CD4-positive, alpha-beta memory T cell (primary cell): ENCODE measurements at places on chromosomes 2 and 18. TPM values are rescaled to one million over a fixed set of nuclear protein-coding genes. Genes with fewer than 3 reads are reported as not detected.

LOXHD1 gene
- total RNA-seq: not detected

POTEC gene
- not detected for total RNA-seq

LIMS3 gene
- total RNA-seq: 3.7 TPM

IGFBP2 gene
- not detected for total RNA-seq

SERPINB12 gene
- total RNA-seq: not detected

PHLPP1 gene
- total RNA-seq: 7.8 TPM

DNA sequence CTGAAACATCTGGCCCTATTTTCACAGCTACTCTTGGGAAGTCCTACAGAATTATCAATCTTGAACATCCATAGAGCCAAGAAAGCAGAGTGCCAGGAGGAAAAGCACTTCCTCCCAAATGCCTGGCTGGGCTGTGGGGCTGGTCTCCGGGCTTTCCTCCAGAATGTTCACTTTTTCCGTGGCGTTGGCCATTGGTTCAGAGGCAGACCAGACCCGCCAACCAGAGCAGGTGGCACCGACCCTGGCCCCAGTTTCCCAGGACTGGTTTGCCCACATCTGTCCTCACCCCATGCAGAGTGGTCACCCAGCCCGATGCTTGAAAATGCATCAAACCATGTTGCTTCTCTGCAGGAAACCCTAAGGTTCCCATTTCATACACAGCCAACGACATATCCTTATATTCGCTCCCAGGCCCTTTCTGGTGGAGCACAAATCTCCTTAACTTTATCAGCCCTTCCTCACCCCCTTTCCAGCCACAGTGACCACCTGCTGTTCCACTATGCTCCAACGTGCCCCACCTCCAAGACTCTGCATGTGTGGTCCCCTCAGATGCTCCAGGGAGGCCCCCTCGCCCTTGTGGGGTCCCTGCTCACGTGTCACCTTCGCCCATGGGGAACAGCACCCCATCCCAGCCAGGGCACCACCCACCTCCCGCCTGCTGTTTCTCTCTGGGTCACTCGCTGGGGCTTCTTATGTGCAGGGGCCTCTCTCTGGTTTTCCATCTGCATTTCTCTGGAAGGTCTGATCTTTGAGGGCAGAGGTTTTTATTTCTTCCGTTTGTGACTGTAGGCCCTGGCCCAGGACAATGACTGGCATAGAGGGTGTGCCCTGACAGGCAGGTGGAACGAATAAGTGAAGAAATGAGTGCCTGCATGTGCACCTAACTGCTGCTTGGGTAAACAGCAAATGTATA lies 92.9 kb downstream of the PXDN start:
- H3K27me3 ChIP-seq: no peaks in the 10 kb centered on the region
- no peaks in the 10 kb centered on the region for H3K4me1 ChIP-seq
- no peak overlapping the region for H3K27ac ChIP-seq
- DNase-seq: no peak
- no peaks in the 10 kb centered on the region for H3K36me3 ChIP-seq

- DNase-seq: no peak
- no peaks in the 10 kb centered on the region for H3K4me1 ChIP-seq
- H3K27me3 ChIP-seq: peaks cover 6% of the 10 kb centered on the region
These were observed 307.9 kb downstream of the CLIP4 start for GRCh38 chr2:29423061-29423666.

DNA sequence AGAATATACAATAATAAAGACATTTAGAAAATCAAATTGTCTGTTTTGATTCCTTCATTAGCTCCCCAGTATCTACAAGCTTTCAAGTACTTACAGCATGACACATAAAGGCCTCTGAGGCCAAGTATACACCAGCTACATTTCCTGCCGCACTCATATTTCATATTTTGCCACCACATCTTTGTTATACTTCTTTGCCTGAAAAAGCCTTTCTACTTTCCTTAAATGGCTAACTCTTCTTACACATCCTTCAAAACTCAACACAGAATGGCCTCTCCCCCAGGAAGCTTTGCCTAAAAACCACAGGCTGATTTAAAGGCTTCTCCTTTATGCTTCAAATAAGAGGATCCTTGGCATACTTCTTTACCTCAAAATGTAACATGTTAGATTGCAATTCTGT lies 4.5 kb downstream of the STK17B start:
- DNase-seq: peak; percentile 67
- H3K4me1 ChIP-seq: peaks cover 45% of the 10 kb centered on the region
- peak overlapping the region; percentile 86 for H3K4me3 ChIP-seq
- H3K27me3 ChIP-seq: no peaks in the 10 kb centered on the region
- peaks cover 17% of the 10 kb centered on the region for H3K36me3 ChIP-seq

DNA sequence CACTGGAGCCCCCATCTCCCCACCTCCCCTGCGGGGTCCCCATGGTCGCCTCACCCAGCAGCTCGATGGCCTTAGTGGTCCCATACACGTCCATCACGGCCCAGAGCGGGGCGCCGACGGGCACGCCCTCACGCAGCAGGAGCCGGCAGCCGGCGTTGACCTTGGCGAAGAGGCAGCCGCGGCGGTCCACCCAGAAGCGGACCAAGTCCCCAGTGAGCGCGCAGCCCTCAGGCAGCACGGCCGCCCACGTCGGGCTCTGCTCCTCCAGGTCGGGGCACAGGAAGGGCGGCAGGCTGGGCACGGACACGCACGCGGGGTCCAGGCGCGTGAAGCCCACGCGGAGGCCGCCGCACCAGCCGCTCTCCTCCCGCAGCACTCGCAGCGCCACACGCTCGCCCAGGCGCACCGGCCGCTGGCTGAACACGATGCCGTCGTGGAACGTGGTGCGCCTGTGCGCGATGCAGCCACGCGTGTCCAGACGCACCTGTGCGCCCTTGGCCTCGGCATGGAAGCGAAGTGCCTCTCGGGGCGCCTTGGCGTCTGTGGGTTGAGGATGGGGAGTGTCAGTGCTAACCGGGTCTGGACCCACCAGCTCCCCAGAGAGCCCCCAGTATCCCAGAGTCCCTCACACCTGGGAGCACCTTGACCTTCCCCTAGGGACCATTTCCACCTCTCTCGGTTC lies 4.6 kb downstream of the NEURL3 start:
- no peak for DNase-seq
- H3K27me3 ChIP-seq: no peaks in the 10 kb centered on the region
- H3K36me3 ChIP-seq: no peaks in the 10 kb centered on the region
- H3K4me1 ChIP-seq: peaks cover 15% of the 10 kb centered on the region

DNA sequence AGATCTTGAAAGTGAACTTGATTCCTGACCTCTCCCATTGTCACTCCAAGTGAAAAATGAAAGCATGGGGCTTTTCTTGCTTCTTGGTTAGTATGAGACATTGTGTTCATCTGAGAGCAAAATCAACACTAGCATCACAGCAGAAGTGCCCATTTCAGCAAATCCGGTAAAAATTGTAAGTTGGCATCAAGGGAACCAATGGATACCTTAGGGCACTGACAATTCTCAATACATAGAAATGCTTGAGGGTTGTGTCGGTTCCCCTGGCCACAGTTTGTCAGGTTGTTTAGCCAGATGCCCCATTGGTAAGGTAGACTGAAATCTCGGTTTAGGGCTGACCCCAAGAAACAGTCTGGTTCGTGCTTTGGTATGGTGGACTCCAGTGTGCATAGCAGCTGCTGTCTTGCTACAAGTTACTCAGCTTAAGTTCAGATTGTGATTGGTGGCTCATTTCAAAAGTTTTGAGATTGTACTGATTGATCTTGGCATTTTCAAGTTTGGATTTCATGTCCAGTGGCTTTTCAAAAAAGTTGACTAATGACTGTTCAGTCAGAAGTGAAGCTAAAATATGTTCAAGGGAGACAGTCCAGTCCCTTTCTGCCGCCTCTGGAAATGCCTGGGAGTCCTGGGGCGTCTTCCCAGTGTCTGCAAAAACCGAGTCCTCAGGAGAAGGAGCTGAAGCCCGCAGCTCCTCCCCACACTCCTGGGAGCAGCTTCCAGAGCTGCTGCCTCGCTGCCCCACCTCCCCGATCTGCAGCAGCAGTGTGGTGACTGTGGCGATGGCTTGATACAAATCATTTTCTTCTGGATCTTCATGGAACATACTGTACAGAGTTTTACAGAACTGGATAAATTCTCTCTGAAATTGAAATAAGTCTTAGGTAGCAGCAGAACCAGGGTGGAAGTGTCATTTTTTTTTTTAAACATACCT lies 5.6 kb downstream of the RPL31 start:
- peaks cover 51% of the 10 kb centered on the region for H3K36me3 ChIP-seq
- DNase-seq: no peak
- H3K4me3 ChIP-seq: no peak overlapping the region
- no peaks in the 10 kb centered on the region for H3K27me3 ChIP-seq

GRCh38 chr18:79988071-79988450 lies 302 bp downstream of the TXNL4A start:
- H3K36me3 ChIP-seq: peaks cover 7% of the 10 kb centered on the region
- H3K27me3 ChIP-seq: no peaks in the 10 kb centered on the region
- H3K4me3 ChIP-seq: peak overlapping the region; percentile 89
- peaks cover 43% of the 10 kb centered on the region for H3K4me1 ChIP-seq
- H3K27ac ChIP-seq: peak overlapping the region; percentile 95
- DNase-seq: no peak

DNA sequence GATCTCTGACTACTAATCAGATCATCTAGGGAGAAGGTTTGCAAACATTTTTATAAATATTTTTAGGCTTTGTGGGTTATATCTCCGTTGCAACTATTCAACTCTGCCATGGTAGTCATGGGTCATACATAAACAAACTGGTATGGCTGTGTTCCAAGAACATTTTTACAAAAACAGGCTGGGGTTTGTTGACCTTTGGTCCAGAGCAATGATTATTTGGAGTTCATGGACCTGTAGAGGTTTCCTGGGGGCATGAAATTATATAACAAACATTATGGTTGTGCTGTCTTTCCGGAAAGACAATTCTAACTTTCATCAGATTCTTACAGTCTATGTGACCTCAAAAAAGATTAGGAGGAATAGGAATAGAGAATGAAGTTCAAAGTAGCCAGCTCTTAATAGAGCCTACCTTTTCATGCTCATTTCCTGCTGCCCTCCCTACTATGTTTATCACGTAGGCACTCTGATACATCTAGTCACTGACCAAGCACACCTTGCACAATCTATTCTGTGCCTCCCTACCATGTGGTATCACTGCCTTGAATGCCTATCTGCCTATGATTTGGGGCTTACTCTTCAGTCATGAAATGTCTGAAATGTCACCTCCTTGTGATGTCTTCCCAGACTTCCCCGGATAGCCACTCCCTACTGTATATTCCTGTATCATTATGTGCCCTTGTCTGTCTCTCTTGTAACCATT lies 102.4 kb upstream of the SCN1A start:
- no peak overlapping the region for H3K27ac ChIP-seq
- no peaks in the 10 kb centered on the region for H3K36me3 ChIP-seq
- no peaks in the 10 kb centered on the region for H3K4me1 ChIP-seq
- no peak for DNase-seq

DNA sequence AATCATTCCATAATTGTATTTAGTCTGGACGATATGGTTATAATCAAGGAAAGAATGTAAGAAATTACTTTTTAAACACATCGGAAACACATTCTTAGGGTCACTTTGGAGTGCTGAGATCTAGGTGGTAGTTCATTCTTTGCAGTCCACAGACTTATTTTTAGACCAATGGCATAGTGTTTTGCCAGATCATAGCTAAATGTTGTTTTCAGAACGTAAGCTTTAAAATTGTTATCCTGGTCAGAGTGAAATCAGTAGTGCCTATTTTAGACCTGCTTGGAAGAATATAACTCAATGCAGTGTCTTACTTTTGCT lies 4.3 kb downstream of the MYL12A start:
- H3K36me3 ChIP-seq: peaks cover 55% of the 10 kb centered on the region
- peaks cover 75% of the 10 kb centered on the region for H3K4me1 ChIP-seq
- no peaks in the 10 kb centered on the region for H3K27me3 ChIP-seq

- no peaks in the 10 kb centered on the region for H3K4me1 ChIP-seq
- DNase-seq: no peak
- H3K4me3 ChIP-seq: no peak overlapping the region
These were observed 26.8 kb upstream of the LDLRAD4 start for GRCh38 chr18:13191779-13192178.

DNA sequence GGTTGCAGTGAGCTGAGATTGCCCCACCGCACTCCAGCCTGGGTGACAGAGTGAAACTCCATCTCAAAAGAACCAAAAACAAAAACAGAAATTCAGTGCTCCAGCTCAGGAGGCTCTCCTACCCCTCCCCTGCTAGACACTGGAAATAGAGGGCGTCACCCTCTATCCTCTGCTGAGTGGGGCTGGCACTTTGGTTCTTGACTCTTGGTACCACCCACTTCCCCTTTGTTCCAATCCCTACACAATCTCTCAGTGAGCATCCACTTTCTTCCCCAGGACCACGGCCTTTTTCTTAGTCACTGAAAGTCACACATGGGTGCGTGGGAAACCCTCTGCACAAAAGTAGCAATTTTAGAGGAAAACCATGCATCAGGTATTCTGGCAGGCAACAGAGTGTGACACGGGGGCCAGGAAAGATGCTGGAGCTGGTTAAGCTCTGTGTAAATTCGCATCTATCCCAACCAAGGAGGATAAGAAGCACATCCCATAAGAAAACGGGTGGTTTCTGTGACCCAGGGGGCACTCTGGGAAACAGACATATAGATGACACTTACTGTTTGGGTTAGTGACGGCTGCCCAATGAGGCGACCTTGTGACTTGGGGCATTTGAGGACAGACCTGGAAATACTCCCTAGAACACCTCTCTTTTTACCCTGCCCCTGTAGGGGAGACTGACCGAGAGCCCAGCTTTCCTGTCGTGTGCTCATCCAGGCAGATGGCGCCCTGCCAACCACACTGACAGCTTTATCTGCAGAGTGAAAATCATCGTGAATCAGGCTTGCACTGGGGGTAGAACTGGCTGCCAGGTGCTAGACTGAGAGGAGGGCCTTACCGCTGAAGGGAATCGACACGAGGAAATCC lies 7.7 kb downstream of the HJURP start:
- no peaks in the 10 kb centered on the region for H3K36me3 ChIP-seq
- H3K4me1 ChIP-seq: no peaks in the 10 kb centered on the region
- no peak for DNase-seq
- no peak overlapping the region for H3K4me3 ChIP-seq
- no peaks in the 10 kb centered on the region for H3K27me3 ChIP-seq
- H3K27ac ChIP-seq: no peak overlapping the region

DNA sequence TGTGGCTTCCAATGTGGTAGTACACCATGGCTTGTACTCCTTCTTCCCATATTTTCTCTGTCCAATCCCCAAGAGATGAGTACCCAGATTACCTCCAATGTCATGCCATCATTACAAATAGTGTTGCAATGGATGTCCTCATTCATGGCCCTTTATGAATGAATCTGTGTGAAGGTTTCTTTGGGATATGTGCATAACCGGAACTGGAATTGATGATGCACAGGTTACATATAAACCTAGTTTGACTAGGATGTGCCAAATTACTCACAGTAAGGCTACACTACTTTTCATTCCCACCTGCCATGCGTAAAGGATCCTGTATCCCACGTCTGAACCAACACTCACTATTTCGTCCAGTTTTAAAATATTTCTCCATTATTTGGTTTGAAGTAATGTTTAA lies 173.9 kb upstream of the CXCR4 start:
- no peak overlapping the region for H3K27ac ChIP-seq
- no peak overlapping the region for H3K4me3 ChIP-seq
- H3K36me3 ChIP-seq: no peaks in the 10 kb centered on the region
- H3K27me3 ChIP-seq: no peaks in the 10 kb centered on the region

DNA sequence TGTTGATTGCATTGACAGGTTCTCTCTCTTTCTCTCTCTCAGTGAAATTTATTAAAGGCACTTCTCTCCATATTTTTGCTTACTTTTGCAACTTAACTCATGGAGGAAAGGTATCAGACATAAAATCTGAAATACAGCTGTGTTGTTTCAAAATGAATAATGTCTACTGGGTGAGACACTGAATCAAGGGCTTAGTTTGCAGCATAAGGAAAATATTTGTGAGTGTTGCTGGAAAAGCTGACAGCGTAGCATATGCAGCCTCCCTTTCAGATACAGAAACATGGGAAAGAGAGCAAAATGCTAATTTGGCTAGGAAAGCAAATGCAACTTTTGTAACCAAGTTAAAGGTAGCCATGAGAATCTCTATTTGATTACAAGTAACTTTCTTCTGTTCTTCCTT lies 81.5 kb upstream of the COL3A1 start:
- H3K27ac ChIP-seq: no peak overlapping the region
- no peaks in the 10 kb centered on the region for H3K36me3 ChIP-seq
- no peak overlapping the region for H3K4me3 ChIP-seq
- H3K4me1 ChIP-seq: no peaks in the 10 kb centered on the region
- DNase-seq: no peak
